ENCODE measurements at places on chromosomes 1 and 21. TPM values are rescaled to one million over a fixed set of nuclear protein-coding genes. Genes with fewer than 3 reads are reported as not detected.

Gene FOXO6
- 1.2 TPM for total RNA-seq

Gene AXDND1
- total RNA-seq: 0.78 TPM

Gene SPRR2B
- not detected for total RNA-seq

Gene WDR64
- not detected for total RNA-seq

Gene CD84
- 11.1 TPM for total RNA-seq

DNA sequence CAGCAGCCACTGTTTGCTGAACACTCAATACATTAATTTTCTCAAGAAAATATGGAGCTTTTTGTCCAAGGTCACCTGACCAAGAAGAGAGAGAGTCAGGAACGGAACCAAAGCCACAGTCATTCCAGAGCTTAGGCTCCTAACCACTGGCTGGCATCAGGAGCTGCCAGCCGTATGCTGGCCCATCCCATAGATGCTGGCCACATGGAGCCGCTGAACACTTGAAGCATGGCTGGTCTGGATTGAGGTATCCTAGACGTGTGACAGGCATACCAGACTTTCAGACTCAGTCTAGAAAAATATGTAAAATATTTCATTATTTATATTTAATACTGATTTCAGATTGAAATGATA is 458.7 kb downstream of the MATN1 start:
- no peak for DNase-seq

DNA sequence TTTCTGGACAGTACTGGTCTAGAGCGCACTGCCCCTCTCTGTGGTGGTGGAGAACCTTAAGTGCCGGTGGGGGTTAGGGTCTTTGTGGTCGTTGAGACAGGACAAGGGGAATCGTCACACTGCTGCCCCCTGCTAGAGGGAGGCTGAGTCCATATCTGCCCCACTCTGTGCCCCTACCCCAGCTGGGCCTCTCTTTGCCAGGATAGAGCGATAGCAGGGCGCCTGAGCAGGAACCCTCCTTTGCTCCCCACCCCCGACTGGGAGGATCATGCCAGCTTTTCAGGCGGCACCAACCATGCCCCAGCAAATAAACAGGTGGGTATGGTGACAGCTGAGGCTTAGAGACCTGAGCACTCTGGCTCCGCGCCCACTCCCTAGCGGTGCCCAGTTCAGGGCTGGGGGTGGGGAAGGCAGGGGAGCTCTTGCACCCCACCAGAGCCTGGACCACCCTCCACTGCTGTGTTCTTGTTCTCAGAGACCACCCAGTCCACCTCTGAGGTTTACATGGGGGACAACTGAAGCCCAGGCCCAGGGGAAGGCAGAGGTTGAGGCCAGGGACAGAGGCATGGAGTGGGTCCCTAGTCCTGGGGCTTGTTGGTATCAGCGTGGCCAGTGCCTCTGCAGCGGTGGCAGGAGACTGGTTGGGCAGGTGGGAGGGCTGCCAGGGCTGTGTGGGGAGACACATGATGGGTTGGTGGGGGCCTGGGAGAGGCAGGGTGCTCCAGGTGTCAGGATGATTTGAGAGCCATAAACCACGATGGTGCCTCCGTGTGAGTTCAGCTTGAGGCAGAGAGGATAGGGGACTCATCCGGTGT is 1.6 kb downstream of the PADI2 start:
- DNase-seq: no peak

- DNase-seq: no peak
These were observed 21.9 kb downstream of the ERRFI1 start for GRCh38 chr1:8004113-8004802.

GRCh38 chr1:209490013-209490412 is 93.5 kb upstream of the CAMK1G start:
- no peak for DNase-seq

DNA sequence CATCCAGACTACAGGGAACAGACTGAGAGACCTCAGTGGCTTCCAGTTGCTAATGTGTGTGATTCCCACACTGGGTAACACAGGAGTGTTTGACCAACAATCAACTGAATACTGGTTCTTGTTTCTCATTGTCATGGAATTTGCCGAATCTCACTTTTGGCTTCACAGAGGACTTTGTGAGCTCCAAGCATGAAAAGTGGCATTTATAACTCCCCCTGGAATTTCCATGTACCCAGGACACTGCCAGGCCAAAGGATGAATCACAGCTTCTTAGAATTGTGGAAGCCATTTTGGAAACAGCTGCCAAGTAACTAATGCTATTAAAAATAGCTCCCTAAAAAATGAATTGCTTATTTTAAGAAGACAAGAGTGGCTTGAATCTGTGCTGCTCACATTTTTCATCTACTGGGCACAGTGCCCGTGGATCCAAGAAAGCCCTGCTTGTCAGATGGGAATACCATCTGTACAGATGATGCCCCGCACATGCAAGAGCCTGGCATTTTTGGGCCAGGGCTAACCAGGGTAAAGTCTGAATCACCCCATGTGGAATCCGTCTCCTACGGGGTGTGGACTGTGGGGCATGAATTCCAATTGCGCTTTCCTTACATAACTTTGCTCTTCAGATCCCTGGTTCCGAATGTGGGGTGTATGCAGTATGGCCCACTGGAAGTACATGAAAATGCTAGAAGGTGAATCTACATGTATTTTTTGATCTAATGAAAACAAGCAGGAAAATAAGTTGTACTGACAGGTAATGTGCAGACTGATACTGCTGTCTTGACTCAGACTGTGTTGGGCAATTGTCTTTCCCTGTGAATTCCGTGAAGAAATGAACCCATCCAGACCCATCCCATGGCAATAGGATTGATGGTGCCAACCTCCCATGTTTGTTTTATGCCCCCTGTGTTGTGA is 487.3 kb downstream of the SIPA1L2 start:
- no peak for DNase-seq

Measured in natural killer cell (primary cell).